Naive thymus-derived CD4-positive, alpha-beta T cell (primary cell): ENCODE measurements at places on chromosomes 11 and 22. TPM values are rescaled to one million over a fixed set of nuclear protein-coding genes. Genes with fewer than 3 reads are reported as not detected.

The PANX1 gene
- total RNA-seq = 6.1 TPM

The C11orf52 gene
- total RNA-seq = not detected

GRCh38 chr11:35735903-35736302 is 73.3 kb downstream of the TRIM44 start:
- H3K4me1 ChIP-seq = peaks cover 6% of the 10 kb centered on the region
- no peak for DNase-seq
- H3K36me3 ChIP-seq = peaks cover 2% of the 10 kb centered on the region
- no peak overlapping the region for H3K27ac ChIP-seq
- no peaks in the 10 kb centered on the region for H3K27me3 ChIP-seq

DNA sequence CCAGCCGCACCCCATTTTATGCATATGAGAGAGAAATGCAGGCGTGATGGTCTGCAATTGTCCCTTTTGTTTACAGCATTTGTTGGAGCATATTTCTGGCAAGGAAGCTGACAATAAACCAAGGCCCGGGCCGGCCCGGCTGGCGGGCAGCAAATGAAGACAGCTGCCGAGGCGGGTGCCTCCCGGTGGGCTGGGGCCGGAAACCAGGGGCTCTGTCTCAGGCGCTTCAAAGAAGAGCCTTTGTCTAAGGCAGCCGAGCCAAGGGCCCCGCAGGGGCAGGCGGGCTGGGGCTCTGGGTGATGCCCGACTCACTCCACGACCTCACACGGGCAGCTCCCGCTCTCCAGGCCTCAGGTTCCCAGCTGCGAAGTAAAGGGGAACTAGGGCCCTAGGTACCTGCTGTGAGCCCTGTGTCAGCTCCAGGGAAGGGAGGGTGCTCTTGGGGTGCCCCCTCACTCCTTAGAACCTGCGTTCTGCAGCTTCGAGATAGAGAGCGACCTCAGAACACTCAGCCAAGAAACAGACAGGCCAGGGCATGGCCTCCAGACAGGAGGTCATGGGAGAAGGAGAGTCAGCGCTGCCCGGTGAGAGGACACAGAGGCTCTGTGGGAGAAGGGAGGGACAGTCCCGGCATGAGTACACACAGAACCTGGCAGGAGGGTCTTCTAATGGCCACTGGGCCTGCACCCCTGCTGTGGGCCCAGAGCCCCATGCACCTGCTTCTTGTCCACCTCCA is 2.4 kb downstream of the LINC01488 start:
- no peak for DNase-seq
- H3K4me3 ChIP-seq = no peak overlapping the region
- H3K27me3 ChIP-seq = no peaks in the 10 kb centered on the region
- H3K36me3 ChIP-seq = no peaks in the 10 kb centered on the region
